ENCODE measurements at places on chromosomes 16 and 17.

- no peak for DNase-seq
Observed at GRCh38 chr17:21678393-21679081, 13.8 kb upstream of the KCNJ18 start.

DNA sequence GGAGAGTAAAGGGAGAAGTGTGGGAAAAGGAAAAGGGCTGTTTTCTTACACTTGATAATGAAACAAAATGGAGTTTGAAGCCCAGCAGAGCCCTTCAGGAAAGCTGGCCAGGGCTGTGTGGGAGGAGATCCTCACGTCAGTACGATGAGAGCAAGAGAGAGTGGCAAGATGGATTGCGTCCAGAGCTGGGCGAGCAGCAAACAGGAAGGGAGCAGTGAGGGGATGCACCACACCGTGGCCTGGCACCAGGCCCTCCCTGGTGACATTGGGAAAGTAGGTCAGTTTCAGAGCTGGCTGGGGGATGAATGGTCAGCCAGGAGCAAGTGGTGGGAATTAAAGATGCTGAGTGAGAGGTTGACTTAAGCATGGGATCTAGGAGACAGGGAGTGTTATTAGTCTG is 273.6 kb downstream of the GRIN2A start:
- no peak for DNase-seq

DNA sequence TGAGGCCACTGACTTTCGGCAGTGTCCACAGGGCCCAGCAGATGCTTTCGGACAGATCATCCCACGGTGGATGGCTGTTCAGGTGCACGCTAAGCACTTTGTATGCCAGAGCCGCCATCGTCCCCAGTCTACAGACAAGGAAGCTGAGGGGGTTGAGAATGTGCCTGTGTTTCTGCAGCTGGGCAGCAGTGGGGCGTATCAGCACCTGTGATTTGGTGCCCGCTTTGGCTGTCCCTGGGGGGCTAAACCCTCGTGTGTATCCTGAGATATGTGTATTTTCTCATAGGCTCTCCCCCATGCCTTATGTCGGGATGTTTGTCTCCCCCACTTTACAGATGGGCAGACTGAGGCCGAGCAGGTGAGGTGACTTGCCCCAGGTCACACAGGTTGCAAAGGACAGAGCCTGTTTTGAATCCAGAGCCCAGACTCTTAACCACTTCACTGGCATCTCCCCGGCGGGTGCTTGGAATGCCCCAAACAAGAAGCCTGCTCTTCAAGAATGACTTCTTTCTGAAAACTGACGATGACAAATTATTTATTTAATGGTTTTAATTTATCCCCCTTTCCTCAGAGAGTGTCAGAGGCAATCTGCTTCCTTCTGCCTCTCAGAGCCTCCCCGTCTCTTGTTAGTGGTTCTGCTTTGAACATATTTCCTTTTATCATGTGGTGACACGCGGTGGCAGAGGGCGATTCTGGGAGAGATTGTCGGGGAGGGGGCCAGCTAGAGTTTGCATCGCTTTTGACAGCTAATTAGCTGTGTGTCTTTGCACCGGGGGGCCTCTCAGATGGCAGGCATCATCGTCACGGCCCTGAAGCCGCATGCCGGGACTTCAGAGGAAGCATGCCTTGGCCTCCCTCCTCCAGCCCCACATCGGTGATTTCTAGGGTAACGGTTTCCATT is 149.6 kb upstream of the CIBAR2 start:
- DNase-seq = no peak

DNA sequence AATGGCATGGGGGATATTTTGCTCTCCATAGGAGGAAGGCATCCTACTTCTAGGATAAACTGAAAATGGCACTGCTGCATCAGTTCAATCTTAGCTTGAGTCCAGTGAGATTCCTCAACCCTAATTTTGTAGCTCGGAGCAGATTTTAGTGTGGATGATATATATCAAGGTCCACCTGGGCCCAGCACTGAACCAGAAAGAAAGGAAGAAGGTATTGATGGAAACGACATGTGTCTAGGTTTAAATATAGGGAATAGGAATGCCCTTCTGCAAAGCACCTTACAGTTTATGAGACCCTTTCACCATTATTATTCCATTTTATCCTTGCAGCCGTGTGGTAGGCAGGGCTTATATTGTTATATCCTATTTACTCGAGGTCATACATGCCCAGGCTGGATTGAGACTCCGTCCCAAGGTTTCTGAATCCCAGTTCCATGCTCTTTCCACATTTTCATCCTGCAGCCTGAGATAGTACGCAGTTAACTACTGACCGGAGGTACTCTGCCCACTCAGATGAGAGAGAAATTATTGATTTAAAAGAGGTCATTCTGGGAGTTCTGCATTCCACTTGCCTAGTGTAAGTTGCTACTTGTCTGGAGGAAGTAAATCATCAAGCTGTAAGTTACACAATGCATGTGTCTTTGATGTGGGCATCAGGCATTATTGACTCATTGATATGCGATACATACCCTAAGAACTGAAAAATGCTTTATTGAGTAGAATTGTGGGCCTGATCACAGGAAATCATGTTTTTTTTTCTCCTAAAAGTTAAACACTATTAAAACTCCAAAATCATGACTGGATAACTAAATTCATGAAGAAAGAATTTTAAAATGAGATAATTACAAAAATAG is 10.1 kb downstream of the KRT39 start:
- DNase-seq = no peak

DNA sequence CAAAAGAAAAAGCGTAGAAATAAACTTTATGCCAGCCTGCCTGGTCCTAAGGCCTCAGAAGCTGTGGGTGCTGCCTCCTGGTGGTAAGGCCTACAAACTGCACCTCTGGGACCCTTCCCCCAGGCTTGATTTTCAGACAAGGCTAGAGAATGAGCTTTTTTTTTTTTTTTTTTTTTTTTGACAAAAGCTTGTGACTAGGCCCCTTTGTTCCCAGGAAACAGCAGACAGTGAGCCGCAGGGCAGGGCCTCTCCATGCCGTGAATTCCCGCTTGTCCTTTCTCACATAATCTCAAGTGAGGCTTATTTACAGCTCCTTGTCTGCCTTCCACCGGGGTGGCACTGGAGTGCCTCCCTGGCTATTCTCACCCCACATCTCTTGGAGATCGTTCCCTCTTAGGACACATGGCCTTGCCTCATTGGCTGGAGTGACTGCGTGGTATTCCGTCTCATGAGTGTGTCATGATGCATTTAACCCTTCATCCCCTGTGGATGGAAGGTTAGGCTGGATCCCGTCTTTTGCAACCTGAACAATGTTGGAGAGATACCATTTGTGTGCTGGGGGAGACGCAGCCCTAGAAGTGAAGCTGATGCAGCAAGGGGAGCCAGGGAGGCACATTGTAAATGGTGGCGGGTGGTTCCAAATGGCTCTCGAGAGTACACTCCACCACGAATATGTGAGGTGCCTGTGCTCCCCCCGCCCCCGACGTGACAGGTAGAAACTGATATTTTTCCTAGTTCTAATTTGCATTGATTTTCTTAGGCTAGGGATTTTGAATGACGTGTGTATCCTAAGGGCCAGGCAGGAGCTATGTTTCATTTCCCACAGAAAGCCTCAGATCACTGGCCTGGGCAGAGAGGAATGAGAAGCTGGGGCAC is 49.6 kb downstream of the USP22 start:
- DNase-seq = peak; percentile 69

- peak; percentile 56 for DNase-seq
Observed at GRCh38 chr17:5513628-5514027, 27.3 kb downstream of the MIS12 start.

DNA sequence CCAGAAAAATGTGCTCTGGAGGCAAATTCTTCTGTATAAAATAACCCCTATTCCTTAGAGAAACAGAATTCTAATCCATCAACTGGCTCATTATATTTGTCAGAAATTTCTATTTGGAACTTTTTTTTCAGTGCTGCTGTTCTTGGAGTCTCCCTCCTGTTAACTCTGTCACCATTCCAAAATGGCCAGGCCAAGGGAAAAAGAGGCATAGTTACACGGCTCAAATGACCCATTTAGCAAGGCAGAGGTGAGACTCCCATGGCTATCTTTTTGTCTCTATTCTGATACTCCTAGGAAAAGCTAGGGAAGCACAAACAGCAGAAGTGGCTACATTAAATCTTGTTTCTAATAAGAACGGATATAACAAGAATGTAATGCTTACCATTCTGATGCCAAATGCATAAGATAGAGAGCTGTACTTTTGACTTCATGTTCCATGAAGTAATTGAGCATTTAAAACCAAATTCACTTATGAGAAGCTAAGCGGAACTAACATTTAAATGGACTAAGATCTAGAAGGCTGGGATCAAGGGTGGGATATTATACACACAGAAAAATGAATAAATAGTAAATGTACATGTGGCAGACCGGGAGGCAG is 64.4 kb upstream of the CORO6 start:
- no peak for DNase-seq

GRCh38 chr17:12007466-12007865 is 10.2 kb upstream of the ZNF18 start:
- DNase-seq = no peak

DNA sequence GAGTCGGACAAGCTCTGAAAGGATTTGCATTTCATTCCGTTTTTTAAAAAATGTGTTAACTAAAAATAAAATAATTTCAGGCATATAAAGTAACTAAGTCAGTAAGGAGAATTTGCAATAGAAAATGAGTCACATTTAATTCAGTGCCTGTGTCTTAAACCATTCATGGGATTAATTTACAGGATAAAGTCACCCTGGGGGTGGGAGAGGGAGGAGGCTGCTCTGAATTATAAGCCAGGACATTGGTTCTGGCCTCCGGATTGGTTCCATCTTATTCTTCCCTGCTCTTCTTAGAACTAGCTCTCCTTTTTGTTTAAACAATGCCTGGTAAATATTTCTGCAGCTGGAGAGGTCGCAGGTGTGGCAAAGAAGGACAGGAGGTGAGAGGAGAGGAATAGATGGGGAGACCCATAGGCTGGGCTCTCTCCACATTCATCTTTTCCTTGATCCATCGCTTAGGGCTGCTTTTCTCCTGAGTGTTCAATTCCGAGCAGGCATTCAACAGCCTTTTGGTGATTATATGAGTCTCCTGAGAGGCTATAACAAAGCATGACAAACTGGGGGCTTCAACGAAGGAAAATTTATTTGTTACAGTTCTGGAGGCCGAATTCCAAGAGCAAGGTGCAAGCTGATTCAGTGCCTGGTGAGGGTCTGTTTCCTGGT is 319.2 kb downstream of the PHKB start:
- DNase-seq = no peak

- no peak for DNase-seq
Observed at GRCh38 chr16:14502256-14502875, 127.7 kb downstream of the PARN start.

DNA sequence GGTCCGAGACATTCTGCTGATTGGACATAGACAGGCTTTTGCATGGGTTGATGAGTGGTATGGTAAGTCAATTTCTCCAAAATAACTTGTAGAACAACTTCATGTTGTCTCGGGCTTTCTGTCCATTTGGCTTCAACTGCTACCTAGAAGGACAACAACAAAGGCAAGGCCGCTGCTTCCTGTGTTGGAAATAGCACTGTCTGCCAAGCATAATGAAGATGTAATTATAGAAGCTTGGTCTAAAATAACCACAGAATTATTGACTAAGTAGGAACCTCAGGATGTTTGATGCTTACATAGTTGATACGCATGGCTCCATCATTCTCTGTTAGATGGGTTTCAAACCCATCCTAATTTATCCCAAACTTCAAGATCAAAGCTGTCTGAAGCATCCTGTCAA is 42.3 kb upstream of the NOL11 start:
- no peak for DNase-seq

DNA sequence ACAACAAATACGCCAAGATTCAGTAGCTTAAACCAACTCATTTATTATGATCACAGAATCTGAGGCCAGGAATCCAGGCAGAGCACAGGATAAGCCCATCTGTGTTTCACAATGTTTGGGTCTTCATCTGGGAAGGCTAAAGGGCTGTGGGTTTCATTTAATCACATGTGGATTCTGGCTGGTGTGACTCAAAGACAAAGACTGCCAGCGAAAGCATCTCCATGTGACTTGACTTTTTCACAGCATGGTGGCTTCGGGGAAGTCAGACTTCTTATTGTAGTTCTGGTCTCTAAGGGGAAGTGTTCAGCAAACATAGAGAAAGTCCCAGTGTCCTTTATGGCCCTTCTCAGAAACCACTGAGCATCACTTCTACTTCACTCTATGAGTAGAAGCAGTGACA is 1014.4 kb upstream of the GOT2 start:
- no peak for DNase-seq

DNA sequence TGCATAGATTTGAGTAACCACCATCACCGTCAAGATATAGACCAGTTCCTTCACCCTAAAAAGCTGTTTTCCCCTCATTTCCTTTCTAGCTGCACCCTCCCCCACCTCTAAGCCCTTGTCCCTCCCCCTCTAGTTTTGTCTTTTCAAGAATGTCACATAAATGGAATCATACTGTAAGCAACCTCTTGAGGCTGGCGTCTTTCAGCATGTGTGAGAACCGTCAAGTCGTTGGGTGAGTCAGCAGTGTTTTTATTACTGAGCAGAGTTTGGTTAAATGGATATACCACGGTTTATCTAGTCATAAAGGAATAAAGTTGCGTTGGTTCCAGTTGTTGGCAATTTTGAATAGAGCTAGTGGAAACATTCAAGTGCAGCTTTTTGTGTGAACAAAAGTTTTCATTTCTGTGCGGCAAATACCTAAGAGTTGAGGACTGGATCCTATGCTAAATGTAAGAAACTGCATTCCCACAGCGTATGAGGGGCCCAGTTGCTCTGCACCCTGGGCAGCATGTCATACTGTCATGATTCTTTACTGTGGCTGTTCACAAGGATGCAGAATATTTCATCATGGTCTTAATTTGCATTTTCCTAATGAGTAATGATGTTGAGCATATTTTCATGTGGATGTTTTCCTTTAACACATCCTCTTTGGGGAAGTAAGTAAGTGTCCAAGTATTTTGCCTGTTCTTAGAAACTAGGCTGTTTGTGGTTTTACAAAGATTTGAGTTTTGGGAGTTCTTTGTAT is 264.3 kb downstream of the CPPED1 start:
- peak; percentile 36 for DNase-seq

DNA sequence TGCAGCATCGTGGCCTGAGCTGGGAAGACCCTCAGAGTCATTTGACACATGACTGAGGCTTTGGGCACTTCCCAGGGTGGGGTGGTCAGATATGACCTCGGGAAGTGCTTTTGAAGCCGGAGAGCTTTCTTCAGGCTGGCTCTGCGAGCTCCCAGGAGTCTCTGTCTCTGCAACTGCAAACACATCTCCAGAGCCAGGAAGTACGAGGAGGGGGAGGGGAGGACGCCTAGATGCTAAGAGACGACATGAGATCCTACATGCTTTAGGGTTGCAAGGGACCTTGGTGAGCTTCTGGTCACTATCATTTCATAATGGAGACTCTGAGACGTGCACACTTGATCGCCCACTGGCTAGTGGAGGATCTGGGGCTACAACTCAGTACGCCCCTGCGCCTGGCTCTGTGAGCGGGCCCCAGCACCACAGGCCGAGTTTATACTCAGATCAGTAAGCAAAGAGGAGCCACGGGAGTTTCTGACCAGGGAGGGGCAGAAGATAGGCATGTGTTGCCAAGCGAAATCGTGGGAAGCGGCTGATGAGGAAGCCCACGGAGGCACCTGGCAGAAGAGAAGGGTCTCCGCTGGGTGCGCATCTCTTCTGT is 527 bp upstream of the MGAT5B start:
- no peak for DNase-seq

All from activated CD4-positive, alpha-beta T cell treated with anti-CD3 and anti-CD28 coated beads, Interleukin-2, amount 10 ng/mL, durations not matched to agents 7 days and 5 days (primary cell).